ENCODE measurements at places on chromosomes 7 and 10.
A peak's percentile ranks its signal among the peaks of the same experiment; 100 is the strongest.

GRCh38 chr10:58574058-58574457 lies 61.4 kb downstream of the BICC1 start:
- DNase-seq, result no peak

GRCh38 chr7:142925413-142925812 lies 8.1 kb downstream of the TRPV5 start:
- no peak for DNase-seq

DNA sequence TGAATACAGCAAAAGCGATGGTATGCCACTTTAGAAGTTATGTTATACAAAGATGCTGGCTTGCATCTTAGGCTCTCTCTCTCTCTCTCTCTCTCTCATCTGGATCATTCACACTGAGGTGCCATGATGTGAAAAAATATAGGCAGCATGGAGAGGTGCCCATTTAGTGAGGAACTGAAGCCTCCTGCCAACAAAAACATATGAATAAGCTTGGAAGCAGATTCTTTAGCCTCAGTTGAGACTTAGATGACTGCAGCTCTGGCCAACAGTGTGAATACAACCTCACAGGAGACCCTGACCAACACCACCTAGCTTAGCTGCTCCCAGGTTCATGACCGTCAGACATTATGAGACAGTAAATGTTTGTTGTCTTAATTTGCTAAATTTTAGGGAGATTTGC lies 560.1 kb upstream of the LRRTM3 start:
- no peak for DNase-seq

DNA sequence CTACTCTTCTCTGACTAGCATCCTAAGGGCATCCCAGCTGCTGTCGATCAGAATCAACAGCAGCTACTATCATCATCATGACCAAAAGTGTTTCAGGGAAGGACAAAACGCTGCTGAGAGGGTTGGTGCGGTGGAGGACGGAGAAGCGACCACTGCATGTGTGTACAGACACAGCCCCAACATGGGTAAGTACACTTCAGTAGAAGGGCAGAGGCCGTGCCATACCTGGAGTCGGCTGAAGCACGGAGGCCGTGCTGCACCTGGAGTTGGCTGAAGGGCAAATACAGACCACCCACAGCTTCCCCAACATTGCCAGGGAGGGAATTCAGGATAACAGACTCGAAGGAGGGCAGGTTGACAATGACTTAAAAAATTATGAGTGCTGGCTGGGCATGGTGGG lies 67.8 kb upstream of the CYTH3 start:
- DNase-seq, result no peak

GRCh38 chr10:122659126-122659525 lies 40.5 kb downstream of the C10orf120 start:
- no peak for DNase-seq

DNA sequence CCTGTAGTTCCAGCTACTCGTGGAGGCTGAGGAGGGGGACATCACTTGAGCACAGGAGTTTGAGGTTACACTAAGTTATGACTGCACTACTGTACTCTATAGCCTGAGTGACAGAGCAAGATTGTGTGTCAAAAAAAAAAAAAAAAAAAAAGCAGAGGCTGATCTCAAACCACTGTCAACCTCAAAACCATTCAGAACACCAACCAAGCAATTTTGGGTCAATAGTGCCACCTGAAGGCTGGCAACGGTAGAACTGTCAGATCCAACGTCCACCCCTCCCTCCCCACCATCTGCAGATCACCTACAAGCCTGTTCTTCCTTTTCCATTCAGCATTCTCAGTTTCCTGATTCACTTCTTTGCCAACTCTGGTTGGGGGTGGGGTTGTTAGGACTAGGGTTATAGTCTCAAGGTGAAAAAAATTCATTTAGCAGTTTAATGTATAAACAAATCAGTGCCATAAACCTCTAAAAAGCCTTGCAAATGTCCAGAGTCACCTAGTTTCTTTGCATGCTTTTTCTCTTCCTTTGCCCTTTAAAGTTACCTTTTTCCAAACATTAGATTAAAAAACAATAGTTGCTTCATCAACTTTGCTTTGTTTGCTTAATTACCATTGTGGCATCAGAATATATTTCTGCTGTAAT lies 2.6 kb downstream of the MRPS33 start:
- DNase-seq, result peak; percentile 67

- DNase-seq, result no peak
These were observed 452 bp downstream of the SEMA3C start for GRCh38 chr7:80918399-80918798.

GRCh38 chr10:102493771-102494170 lies 8.7 kb downstream of the ACTR1A start:
- no peak for DNase-seq

DNA sequence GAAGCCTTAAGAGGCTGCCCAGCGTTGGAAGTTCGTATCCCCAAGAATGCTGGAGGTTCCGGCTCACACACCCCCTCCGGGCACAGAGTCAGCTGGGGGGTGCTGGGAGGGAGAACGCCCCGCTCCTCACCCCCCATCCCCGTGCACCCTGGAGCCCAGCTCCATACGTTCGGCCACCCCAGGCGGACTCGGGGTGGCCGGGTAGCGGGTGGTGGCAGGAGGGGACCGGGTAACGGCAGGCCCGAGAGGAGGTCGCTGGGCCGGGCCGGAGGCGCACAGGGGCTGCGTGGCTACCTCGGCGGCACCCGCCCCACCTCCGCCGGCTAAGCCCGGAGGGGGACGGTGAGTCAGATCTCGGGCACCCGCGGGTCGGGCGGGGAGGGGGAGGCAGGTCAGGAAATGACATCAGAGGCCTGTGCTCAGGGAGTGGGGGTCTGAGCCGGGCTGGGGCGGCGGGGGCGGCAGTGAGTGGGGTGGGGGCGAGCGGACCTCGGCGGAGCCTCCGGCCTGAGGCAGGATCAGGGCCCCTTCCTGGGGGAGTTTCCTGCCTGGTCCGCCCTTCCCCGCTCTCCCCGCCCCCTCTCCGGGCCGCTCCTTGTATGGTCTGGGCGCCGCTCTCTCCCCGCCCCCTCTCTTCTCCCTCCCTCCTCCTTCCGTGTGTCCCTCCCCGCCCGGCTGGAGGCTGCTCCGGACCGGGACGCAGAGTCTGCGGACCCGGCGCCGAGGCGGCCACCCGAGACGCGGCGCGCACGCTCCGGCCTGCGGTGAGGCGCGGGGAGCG lies at the start of gene ZYX:
ZYX (plus strand) TSS at position 700 of the 781 bp plus-strand sequence. CDS start 227 bp downstream, outside the sequence.
- peak; percentile 94 for DNase-seq

GRCh38 chr7:137563981-137564380 lies 220.4 kb upstream of the PTN start:
- DNase-seq, result no peak

GRCh38 chr7:111262293-111263116 lies 171.6 kb downstream of the LRRN3 start:
- no peak for DNase-seq
